ENCODE measurements at places on chromosomes 5 and 9.

DNA sequence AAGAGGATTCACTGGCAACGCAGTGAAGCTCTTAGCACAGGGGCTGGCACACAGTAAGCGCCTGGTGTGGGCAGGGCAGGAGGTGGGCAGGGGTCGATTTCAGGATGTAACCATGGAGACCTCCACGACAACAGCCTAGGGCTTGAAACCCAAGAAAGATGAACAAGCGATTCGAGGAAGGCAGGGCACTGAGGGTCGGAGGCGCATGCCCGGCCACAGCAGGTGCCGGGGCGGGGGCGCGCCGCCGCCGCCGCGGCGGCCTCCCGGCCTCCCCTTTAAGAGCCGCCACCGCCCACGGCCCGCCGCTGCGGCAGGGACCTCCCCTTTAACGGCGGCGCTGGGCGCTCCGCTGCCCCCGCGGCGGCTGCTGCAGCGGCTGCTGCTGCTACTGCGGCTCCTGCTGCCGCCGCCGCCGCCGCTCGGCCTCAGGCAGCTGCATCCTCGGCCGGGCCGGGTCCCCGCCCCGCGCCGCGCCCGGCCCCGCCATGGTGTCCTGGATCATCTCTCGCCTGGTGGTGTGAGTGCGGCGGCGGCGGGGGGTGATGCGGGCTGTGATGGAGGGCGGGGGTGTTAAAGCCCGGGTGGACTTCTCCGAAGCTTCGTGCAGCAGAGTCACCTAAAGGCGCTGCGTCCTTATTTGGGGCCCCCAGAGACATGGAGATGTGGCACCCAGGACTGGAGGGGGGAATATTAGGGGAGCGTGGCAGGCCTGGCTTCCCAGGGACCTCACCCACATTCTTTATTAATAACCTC, at the start of gene REEP2:
Gene REEP2 (plus strand): TSS at position 334 of the 753 bp plus-strand sequence. CDS start 152 bp downstream, at position 486.
- DNase-seq: no peak

DNA sequence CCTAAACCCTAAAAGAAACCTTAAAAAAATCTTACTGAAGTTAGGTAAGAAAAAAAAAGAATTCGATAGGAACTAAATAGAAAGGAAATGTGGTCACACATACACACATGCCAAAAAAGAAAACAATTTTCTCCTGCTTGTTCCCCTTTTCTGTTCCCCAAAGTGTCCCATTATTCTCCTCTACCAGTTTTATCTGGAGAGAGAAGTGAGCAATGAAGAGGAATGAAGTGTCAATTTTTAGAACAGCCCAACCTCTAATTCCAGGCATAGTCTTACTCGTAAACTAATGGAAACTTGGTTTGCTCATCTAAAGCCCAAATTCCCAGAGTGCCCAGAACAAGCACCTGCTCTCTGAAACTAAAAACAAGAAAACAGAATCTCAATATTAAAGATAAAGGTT, 26.1 kb downstream of the AP3B1 start:
- no peak for DNase-seq

- no peak for DNase-seq
Measured at GRCh38 chr5:79800979-79801827, 111.6 kb downstream of the CMYA5 start.

DNA sequence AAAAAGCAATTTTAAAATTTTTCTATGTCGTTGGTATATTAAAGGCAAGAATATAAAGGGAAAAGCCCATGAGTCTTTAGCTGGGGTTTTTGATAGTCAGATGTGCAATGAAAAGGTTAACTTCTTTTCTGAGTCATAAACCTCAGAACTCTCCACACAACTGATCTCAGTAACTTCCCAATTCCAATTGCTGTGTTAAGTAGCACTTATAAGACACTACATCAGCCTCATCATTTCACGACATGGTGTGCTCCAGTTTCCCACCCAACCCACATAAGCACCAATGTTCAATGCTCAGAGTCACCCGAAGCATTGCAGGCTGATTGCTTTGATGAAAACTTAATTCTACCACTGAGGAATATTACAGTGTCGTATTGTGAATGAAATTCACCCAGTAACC, 155.8 kb downstream of the TSSK1B start:
- no peak for DNase-seq

DNA sequence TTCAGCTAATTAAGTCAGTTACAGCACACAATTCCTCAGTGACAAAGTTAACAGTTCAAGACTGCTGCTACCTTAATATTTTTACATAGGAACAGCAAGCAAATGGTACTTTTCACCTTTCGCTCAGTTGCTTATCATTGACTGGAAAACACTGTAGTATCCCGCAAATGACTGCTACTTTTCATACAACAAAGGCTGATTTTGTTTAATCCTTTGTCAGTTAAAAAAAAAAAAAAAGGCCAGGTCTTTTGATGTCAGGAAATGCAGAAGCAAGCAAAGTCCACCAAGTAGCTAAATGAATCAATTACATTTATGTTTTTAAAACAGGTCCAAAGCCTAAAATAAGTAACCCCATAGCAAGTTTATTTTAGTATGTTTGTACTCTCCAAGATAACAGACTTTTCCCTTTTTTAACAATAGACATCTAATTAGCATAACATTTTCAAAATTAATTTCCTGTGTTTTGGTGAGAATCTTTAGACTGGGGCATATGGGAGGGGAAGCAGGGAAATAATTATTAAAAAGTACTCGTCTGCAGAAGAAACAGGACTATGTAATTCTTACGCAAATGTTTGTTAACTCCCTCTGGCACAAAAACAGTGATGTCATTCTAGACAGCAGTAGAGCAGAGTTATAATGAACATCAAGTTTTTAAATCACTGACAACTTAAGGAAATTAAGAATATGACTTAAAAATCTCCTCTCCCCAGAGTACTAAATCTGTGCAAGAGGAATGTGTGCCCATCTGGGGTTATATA, 9.6 kb downstream of the PFDN1 start:
- DNase-seq: no peak

DNA sequence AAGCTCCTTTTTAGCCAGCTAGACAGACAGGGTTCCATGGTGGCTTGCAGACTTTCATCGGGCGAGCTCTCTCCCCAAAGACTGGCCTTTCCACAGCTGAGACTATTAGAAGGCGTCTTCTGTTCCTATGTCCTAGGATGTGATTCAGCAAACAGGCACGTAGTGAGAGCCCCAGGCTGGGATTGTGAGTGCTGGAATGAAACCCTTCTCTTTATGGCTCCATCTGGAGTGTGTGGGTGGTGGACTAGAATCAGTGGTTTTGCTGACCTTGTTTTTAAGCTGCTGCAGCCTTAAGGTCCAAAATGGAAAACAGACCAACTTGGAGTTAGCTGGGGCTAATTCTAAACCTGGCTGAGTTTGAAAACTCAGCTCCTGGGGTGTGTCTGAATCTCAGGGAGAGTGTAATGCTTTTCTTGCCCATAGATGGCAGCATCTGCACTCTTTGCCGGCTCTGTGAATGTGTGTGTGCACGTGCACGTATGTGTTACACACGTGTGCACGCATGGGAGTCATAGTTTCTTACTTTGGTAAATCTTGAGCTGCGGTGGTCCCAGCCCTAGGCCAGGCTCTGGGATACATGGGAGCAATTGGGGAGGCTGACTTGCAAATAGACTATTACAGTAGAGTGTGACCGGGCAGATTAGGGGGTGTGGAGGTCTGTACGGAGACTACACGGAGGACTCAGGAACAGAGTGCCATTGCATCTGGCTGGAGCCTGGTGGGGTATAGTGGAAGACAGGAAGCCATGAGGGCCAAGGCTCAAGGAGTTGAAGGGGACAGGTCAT, 10.7 kb downstream of the GSN start:
- DNase-seq: peak; percentile 52

DNA sequence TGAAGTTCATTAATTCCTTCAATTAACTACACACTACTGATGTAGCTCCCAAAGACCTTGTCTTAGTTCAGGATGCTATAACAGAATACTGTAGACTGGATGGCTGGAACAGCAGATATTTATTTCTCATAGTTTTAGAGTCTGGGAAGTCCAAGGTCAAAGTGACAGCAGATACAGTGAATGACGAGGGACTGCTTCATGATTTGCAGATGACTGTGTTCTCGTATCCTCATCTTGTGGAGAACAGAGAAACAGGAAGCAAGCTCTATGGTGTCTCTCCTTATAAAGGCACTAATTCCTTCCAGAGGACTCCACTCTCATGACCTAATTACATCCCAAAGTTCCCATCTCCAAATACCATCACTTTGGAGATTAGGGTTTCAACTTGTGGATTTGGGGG, 65.6 kb upstream of the MAP1B start:
- no peak for DNase-seq

GRCh38 chr9:86943201-86944113, 3.8 kb downstream of the GAS1 start:
- no peak for DNase-seq

DNA sequence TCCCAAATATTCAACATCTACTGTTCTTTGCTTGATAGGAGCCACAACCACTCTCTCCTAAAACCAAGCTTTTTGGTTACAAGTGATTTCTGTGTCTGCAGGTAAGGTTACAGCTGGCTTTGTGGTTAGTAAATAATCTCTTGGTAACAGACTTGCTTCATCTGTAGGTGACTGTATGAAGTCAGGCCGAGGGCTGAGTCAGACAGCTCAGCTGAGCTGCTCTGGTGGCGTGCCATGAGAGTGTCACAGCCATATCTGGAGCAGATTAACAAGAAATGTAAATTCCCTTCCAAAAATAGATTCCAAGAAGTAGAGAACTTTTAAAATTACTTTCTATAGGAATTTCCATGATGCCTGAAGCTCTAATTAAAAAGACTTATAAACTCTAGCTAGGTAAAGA, 23.7 kb upstream of the TAS2R1 start:
- no peak for DNase-seq

DNA sequence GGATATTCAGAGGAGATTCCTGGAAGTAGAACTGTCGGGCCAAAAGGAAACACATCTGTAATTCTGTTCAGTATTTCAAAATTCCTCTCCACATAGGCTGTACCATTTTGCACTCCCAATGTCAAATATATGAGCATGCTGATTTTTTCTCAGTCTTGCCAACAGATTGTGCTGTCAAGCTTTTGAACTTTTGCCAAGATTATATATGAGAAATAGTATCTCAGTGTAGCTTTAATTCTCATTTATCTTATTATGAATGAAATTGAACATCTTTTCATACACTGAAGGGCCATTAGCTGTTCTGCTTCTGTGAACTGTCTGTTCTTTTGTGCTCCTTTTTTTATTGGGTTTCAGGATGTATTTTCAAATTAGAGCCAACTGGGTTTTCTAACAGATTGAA, 907.1 kb downstream of the MAT2B start:
- no peak for DNase-seq

DNA sequence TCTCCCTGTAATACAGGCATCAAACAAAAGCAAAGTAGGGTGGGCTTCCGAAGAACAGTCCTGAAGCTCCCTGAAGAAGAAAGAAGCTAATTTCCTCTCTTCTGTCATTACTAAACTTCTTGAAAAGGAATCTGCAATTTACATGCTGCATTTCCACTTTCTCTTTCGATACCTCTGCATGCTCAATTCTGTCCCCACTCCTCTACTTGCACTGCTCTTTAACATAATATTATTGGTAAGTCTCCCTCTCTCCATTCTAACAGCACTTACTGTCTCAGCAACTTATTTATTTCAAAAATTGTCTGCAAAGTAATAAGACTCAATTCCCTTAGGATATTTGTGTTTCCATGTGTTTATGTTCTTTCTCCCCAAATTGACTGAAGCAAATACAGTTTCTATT, 3.9 kb upstream of the PLPP1 start:
- DNase-seq: no peak

DNA sequence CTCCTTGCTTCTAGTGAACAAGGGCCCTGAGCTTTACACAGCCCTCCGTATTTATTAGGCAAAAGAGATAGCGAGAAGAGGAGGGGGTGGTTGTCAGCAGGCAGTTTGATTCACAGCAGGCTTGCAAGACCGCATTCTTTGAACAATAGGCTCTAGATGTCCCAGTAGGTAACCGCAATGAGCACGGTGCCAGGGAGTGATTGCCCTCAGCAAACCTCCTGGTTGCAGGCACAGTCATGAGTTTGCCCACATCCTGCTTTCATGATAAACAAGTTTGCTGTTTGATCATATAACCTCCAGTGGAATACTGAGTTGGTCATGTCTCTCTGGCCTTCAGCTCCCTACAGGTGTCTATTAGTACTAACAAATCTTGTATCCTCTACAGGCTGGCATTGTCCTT, 66.1 kb downstream of the CACNA1B start:
- DNase-seq: no peak

DNA sequence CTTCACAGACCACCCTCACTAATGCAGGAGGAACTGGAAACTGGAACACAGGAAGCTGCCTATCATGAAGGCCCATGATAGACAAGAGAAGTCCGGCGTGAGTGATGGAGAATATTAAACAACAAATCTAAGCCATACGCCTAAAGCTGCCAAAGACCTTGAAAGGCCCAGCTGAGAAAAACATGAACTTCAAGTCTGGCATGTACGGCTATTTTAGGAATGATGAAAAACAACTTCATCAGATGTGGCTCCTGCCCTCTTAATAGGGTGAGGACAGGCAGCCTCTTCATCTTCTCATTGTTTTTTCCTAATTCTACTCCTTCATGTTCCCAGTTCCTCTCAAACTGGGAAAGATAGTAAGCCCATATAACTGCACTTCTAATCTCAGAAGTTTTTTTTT, 20.3 kb downstream of the FBP1 start:
- no peak for DNase-seq

GRCh38 chr9:5529683-5530221, 19.4 kb downstream of the PDCD1LG2 start:
- no peak for DNase-seq

DNA sequence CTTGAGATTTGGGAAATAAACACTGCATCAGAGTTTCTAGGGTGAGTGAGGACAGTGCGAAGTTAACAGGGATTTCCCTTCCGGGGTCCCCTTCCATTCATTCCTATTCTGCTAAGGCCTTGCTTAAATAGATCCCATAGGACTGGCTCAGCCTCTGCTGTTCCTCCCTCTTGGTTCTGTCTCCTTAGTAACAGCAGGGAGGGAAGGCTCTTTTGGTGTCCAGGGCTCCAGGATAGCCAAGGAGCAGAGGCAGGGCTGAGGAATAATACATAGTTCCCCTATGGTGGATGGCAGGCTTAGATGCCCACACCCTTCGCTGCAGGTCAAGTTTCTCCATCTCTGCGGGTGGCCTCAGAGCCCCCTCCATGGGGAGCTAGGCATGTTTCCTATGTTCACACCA, 591.7 kb downstream of the ACTL7B start:
- DNase-seq: no peak

DNA sequence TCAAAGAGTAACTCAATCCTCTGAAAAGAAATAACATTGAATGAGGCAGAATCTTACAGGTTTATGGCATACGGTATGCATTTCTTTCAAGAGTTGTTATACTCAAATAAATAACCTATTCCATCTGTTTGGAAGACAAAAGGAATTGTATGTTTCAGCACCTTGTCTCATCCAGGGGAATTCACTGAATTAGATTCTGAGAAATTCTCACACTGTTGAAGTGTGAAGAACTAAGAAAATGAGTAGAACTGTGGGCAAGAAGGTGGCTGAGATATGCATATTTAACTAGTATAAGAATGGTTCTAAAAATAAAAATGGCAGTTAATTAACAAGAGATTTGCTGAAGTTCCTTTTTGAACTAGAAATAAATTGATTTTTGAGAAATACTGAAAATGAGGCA, 279.3 kb upstream of the DAP start:
- DNase-seq: no peak

GRCh38 chr9:91949392-91949945, 559 bp downstream of the ROR2 start:
- DNase-seq: no peak
